Hematopoietic multipotent progenitor cell treated with erythropoietin and hydrocortisone succinate and interleukin-3 and kit ligand, for 6 days (in vitro differentiated cells): ENCODE measurements at places on chromosomes 7 and 10.
A peak's percentile ranks its signal among the peaks of the same experiment; 100 is the strongest.

- peak; percentile 98 for DNase-seq
Observed at GRCh38 chr10:70331486-70332268, 47.9 kb upstream of the NPFFR1 start.

DNA sequence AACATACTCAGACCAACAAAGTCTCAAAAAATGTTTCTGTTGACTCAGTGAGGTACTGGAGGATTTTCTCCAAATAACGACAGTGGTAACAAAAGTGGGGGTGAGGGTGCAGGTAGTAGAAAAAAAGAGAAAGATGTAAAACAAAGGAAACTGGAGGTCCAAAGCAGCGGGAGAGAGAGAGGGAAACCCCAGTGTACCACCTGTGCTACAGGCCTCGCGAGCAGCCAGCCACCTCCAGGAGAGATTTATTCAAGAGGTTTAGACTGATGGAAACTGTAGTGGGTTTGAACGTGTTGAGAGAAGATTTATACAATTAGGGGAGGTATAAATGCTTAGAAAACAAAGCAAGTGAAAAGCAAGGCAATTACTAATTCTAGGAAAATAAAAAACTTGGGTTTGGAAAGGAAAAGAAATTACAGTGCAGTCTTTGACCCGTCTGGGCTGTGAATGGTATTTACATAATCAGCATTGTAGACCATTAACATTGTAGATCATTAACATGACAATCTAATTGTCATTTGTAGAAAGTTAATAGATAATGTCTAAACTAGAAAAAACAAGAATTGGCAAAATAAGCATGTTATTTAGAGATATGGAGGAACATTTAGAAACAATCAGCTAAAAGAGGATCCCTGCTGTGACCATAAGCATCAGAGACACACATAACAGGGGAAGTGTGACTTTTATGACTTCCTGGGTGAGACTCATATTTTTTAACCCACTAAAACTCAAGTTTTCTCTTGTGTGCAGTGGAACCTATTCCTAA lies 180.0 kb downstream of the RELN start:
- DNase-seq, result no peak

GRCh38 chr7:139361523-139361922 lies 1.8 kb downstream of the LUC7L2 start:
- no peak for DNase-seq

- DNase-seq, result no peak
Observed at GRCh38 chr7:16951483-16952080, 69.8 kb upstream of the AGR3 start.

DNA sequence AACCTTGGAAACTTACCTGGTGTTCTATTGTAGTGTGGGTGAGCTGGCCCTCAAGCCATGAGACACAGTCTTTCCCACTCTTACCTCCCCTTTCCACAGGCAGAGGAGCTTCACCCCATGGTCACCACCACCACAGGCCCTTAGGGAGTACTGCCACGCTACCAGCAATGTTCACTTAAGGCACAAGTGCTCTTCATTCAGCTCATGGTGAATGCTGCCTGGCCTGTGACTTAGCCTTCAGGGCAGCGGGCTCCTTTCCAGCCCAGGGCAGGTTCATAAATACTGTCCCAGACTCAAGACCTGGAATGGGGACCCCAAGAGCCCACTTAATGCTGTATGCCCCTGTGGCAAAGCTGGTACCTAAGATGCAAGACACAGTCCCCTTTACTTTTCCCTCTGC lies 109.4 kb downstream of the MYO3A start:
- no peak for DNase-seq

DNA sequence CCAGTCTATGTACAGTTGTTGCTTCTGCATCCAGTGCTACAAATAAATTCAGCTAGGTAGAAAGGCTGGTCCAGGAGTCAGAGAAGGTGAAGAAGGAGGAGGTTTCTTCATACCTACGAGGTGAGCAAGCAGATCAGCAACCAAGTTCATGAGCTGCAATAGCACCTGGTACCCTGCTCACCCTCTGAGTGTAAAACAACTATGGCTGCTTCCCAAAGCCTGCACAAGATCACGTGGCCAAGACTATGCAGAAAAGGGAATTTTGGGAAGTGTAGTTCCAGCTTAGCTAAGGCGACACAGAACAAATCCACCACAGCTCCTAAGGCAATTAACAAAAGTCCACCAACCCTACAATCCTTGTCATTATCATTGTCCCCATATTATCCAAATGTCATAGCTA lies 95.9 kb upstream of the AUTS2 start:
- no peak for DNase-seq

- DNase-seq, result no peak
Observed at GRCh38 chr7:138157702-138158101, 81.4 kb downstream of the AKR1D1 start.

GRCh38 chr10:87706731-87707130 lies 47.1 kb downstream of the PAPSS2 start:
- DNase-seq, result no peak

DNA sequence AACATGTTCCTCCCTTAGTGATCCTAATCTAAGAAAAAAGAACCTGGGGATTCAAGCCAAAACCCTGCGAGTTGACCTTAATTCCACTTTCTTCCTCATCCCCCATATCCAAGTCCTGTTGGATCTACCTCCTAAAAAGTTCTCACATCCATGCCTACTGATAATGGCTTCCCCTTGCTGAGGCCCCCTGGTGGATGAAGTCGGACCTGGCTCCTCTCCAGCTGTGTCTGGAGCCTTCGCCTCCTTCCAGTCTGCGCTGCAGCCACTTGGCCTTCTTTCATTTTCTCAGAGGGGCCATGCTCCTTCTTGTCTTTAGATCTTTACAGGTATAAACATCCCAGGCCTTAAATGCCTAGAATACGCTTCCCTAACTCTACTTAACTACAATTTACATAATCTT lies 8.1 kb downstream of the PDE1C start:
- DNase-seq, result peak; percentile 64

DNA sequence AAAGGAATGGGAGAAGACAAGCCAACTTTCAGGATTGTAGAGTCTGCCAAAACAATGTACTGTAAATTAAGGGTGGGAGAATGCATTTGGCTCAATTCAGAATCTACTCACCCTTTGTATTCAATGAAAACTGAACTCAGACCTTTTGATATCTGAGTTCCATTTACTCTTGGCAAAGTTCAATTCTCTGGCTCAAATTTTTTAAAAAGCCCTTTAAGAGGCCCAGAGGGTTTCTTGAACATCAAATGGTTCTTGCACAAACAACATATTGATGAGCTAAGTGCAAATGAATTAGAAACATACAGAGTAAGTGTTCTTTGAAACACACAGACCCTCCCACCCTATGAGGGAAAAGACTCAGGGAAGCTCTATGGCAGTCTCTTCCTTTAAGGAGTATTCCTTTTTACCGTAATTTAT lies 5.2 kb upstream of the XPNPEP1 start:
- DNase-seq, result no peak

DNA sequence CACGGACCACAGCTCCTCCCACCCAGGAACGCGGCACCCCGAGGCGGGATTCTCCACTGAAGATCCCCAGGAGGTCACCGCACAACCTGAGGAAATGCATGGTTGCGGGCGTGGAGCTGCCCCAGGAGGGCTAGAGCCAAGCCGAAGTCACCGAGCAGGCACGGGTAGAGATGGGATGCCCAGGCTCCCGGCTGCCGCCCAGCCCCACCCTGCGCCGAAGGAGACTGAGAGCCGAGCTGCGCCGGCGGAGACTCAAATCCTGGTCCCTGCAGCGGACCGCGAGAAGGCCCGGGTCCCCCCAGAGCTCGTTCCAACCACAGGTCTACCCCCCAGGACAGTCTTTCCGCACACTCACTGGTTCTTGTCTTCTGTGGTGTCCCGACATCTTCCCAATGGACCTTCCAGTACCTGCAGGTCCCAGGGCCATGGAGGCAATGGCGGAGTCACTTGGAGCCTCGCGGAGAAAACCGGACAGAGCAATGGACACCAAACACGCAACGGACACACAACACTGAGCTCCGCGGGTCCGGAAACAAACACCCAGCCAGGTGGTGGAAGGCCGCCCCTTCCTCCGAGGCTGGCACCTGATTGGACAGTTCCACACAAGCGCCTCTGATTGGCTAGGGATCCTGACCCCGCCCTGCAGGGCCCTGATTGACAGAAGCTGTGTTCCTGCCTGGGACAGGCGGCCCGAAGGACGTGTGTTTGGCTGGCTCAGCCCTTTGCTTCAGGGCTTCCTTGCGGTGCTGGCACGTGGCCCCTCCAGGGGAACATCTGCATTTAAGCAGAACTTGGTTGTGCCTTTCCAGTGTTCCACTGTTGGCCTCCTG lies 331.9 kb upstream of the NUPR2 start:
- no peak for DNase-seq

DNA sequence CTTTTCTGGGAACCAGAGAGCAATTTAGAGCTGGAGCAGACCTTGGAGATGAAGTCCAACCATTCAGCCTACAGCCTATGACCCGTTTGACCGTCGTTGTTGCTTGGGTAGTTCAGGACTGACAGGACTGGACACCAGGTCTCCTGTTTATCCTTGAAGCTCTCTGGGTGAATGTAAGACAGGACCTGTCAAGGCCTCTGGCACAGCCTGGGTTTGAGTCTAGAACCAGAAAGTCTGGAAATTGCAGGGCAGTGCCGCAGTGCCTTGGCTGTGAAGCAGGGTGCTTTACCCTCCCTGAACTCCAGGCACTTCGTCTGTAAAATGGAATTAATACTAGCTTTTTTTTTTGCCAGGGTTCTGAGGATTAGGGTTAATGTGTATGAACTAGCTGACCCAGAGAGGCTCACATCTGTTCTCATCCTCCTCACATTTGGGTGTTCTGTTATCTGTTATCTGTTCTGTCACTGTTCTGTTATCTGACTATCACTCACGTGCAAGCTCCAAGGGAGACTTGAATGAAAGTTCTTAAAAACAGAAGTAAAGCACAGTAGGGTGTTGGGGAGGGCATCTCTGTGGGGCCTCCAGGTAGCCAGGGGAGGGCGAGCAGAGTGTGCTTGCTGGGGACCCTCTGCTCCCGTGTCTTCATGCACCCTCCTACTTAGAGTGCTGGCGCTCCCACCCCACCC lies 9.9 kb downstream of the BLVRA start:
- peak; percentile 74 for DNase-seq

- DNase-seq, result peak; percentile 86
Observed at GRCh38 chr7:3112479-3113134, 68.9 kb upstream of the CARD11 start.

DNA sequence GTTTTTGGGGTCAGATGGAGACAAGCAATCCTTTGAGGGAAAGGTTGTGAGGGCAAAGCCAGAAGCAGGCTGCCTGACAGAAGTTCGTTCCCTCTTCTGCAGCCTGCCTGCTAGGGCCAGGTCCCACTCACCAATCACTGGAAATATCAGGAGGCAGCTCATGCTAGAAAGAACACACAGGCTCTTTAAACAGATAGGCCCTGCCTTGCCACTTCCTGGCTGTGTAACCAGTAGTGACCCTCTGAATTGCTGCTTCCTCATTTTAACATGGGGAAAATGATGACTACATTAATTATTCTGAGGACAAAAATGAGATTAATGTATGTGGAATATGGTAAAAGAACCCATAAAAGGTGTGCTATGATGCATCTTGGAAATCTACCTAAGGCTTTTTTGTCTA lies 50.5 kb upstream of the MRLN start:
- peak; percentile 67 for DNase-seq

DNA sequence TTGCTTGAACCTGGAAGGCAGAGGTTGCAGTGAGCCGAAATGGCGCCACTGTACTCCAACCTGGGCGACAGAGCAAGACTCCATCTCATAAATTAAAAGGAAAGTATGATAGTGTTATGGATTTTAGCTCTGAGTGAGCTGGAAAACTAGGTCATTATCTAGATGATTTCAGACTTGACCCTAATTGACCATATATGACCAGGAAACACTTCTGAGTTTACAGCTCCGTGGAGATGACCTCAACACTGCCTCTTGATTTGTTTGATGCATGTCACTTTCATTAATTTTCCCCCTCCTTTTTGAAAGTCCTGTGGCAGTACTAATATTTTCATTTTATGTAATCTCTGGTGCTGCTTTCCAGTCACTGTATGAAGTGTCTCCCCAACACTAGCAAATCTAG lies 7.8 kb upstream of the SEC61A2 start:
- DNase-seq, result no peak

GRCh38 chr10:110353244-110354119 lies 48.8 kb upstream of the SMNDC1 start:
- DNase-seq, result no peak

- peak; percentile 9 for DNase-seq
Observed at GRCh38 chr7:9983048-9983447, 990.6 kb upstream of the PHF14 start.

GRCh38 chr10:65128277-65128676 lies 1607.1 kb downstream of the REEP3 start:
- DNase-seq, result no peak

DNA sequence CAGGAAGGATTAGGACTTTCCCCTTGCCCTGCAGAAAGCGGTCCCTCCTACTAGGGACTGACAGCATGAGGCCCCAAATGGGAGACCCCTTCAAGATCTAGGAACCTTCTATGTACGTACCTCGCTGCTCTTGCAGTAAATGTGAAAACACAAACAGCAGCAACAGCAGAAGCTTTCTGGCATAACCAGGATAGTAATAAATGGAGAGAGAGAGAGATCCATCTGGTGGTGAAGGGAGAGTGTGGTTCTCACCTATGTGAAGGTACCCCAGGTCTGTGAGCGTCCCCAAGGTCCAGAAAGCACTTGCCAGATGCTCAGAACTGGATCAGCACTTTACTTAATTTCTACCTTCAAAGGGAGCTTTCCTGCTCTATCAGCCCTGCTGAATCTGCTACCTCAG lies 592.7 kb downstream of the PARD3 start:
- DNase-seq, result no peak

GRCh38 chr10:84098667-84099066 lies 40.6 kb upstream of the GHITM start:
- DNase-seq, result peak; percentile 67

GRCh38 chr7:90298145-90299038 lies 22.7 kb downstream of the FAM237B start:
- DNase-seq, result peak; percentile 56

- no peak for DNase-seq
Observed at GRCh38 chr10:123175389-123176387, 21.5 kb downstream of the BUB3 start.

GRCh38 chr10:118342638-118343020 lies 505 bp upstream of the FAM204A start:
- DNase-seq, result no peak

- no peak for DNase-seq
Observed at GRCh38 chr10:89522463-89522862, 12.9 kb downstream of the SLC16A12 start.

DNA sequence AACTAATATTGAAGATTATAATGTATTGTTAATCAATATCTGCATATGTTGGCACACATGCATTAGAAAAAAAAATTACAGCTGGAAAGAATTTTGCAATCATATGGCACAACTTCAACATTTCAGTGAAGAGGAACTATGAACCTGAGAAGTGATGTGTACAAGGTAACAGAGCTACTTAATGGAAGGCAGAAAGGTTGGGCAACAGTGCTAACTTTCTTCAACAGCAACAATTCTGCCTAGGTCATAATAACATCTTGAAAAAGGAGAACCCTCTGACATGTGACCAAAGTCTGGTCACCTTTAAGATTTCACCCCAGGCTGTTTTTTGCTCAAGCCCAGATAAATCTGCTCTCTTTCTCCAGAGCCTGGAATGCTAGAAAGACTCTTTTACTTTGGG lies 47.9 kb upstream of the SKAP2 start:
- DNase-seq, result peak; percentile 53
